Mesothelial cell of epicardium (in vitro differentiated cells): ENCODE measurements at places on chromosomes 7 and 10. TPM values are rescaled to one million over a fixed set of nuclear protein-coding genes. Genes with fewer than 3 reads are reported as not detected.

- H3K36me3 ChIP-seq, result peaks cover 3% of the 10 kb centered on the region
- no peak overlapping the region for H3K27ac ChIP-seq
- no peaks in the 10 kb centered on the region for H3K4me1 ChIP-seq
- H3K4me3 ChIP-seq, result no peak overlapping the region
These were observed 266.8 kb downstream of the CELF2 start for GRCh38 chr10:11284291-11285085.

The SNX10 gene
- 4.7 to 6.1 TPM (median 5.1 TPM) in 3 replicates for total RNA-seq

The IFIT5 gene
- total RNA-seq, result 19.1 to 20.5 TPM (median 20.1 TPM) in 3 replicates

DNA sequence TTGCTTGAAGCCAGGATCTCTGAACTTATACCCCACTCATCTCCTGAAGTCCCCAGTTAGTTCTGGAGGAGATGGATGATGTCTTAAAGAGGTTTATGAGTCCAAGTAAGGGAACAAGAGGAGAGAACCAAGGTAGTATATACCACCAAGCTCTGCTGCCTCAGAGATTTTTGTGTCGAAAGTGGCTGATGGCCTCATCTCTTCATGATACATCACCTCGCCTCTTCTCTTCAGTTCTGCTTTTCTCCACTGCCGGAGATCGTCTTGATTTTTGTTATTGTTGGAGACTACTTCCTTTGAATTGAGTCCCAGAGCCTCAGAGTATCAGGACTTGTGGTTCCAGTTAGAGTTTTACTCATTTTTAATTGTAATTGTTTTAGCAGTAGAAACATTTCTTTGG lies 1.9 kb downstream of the VTI1A start:
- H3K36me3 ChIP-seq, result peaks cover 13% of the 10 kb centered on the region
- peaks cover 20% of the 10 kb centered on the region for H3K4me1 ChIP-seq
- H3K4me3 ChIP-seq, result peak overlapping the region; percentile 82
- no peak for DNase-seq

DNA sequence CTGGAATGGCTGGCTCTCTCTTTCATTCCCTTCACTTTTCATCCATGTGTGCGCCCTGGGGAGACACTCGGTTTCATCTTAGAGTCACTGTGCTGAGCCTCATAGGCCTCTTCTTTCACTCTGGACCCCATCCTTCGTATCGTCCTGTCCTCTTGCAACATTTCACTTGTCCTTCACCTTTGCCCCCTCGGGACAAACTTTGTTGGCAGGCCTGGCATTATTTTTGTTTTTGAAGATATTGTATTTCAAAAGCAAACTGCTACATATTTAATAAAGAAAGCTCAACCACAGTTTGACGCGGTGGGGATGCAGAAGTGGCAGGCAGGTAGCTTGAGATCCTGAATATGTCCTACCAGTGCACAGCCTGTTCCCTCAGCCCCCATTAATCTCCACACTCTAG lies 36.6 kb downstream of the HIPK2 start:
- peaks cover 24% of the 10 kb centered on the region for H3K4me1 ChIP-seq
- H3K27ac ChIP-seq, result no peak overlapping the region
- no peaks in the 10 kb centered on the region for H3K27me3 ChIP-seq
- H3K36me3 ChIP-seq, result peaks cover 4% of the 10 kb centered on the region

DNA sequence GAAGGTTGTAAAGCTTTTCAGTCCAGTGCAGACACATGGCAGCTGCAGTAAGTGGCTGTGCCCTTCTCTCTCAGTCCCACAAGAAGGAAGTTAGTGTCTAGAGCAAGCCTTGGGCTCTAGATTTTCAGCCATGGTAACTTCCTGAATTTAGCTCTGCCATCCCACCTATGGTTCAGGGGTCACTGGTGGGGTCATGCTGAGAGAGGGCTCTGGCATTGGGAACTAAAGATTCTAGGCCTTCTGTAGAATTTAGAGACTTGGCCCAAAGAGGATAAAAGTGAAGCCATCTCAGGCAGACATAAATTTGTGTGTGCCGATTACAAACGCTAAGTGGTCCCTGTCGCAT lies 113.5 kb downstream of the COL13A1 start:
- DNase-seq, result no peak
- H3K4me1 ChIP-seq, result peaks cover 14% of the 10 kb centered on the region

DNA sequence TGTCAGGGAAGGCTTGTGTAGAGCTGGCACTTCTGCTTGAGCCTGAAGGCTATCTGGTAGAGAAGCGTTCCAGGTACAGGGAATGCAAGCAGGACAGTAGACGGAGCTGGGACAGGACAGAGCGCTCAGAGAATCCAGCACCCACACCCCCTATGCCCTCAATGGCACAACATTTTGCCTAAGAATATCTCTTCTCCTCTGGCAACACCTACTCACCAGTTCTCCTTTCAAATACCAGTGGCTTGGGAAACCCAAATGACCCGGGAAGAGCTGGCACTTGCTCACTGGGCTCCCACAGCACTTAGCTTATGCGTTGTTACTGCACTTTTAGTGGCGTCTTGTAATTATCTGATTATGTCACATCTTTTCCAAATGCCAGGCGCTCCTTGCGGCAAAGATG lies 118.6 kb downstream of the RNF216 start:
- DNase-seq, result no peak
- H3K27ac ChIP-seq, result no peak overlapping the region
- H3K4me3 ChIP-seq, result no peak overlapping the region
- no peaks in the 10 kb centered on the region for H3K27me3 ChIP-seq

DNA sequence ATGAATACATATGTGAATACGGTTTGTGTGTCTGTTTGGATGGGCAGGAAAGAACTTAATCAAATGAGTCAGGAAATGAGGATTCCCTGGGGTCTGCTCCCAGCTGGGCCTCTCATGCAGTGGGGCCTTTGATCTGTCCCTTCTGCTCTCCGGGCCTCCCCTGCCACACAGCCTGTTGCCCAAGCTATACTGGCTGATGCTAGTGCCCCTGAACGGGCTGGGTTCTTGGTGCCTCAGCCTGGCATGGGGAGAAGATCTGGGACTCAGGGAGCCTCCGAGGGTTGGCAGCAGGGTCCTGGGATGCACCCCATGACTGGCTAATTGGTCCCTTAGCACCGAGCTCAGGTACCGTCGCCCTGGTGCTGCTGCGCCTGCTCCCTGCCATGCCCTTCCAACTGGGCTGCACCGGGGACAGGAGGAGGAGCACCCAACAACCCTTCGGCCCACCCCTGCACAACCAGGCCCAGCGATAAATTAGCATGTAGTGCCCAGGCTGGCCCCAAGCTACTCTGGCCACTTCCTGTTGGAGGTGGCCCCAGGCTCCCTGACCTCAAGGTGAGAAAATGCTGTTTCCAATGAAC lies 59.9 kb upstream of the DUSP5 start:
- no peak for DNase-seq
- H3K36me3 ChIP-seq, result no peaks in the 10 kb centered on the region
- H3K27me3 ChIP-seq, result no peaks in the 10 kb centered on the region
- H3K4me1 ChIP-seq, result peaks cover 7% of the 10 kb centered on the region
- no peak overlapping the region for H3K4me3 ChIP-seq
- no peak overlapping the region for H3K27ac ChIP-seq

DNA sequence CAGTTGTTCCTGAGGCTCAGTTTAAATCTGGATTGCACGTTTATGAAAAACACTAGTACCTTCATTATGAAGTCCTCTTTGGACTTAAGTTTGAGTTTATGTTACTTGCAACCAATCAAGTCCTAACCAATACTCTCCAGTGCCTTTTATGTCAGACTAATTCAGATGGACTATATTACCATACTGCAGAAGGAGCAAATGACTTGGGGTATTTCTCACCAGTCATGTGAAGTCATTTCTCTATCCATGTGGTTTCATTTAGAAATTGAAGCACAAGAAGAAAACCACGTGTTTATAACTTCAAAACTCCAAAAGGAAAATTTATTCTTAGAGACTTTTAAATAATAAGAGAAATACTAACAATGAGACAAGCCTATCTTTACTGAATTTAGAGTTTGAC lies 201.6 kb downstream of the MBL2 start:
- peaks cover 27% of the 10 kb centered on the region for H3K4me1 ChIP-seq
- H3K4me3 ChIP-seq, result no peak overlapping the region
- no peaks in the 10 kb centered on the region for H3K36me3 ChIP-seq
- H3K27me3 ChIP-seq, result peaks cover 10% of the 10 kb centered on the region

DNA sequence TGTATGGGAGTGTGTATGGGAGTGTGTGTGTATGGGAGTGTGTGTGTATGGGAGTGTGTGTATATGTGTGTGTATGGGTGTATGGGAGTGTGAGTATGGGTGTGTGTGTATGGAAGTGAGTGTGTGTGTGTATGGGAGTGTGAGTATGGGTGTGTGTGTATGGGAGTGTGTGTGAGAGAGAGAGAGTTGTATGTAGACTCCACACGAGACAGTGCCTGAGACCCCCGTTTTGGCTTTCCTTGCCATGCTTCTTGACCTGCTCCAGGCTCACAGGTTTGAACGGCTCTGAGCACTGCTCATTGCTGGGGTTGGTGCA lies 49.7 kb downstream of the COL17A1 start:
- peaks cover 3% of the 10 kb centered on the region for H3K36me3 ChIP-seq
- no peaks in the 10 kb centered on the region for H3K27me3 ChIP-seq
- H3K27ac ChIP-seq, result no peak overlapping the region
- no peak for DNase-seq
- H3K4me3 ChIP-seq, result no peak overlapping the region

DNA sequence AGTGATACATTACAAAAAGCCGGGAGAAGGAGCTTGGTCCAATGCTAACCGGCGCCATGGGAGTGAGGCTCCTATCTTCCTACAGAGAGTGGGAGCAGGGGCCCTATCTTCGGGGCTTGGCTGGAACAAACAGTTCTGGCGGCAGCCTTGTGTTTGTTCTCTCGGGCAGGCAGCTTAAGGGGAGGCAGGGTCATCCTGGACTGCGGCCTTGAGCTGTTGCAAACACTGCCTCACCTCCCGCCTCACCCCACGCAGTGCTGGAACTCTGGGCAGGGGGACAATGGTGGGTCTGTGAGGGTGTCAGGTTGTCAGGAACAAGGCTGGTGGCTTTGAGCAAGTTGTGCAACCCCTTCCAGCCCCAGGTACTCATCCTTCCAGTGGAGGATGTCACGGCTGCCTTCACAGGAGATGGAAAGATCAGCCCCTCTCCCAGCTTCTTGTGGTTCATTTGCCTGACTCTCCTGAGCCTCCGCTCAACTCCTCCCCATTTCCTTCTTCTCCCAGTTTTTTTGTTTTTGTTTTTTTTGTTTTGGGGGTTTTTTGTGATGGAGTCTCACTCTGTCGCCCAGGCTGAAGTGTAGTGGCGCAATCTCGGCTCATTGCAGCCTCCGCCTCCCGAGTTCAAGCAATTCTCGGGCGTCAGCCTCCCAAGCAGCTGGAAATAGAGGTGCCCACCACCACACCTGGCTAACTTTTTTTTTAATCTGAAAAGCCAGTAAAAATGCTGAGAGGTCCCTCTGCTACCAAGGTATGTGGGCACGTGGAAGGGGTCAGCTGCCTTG lies 57.4 kb downstream of the SPOCK2 start:
- H3K27me3 ChIP-seq, result no peaks in the 10 kb centered on the region
- peak overlapping the region; percentile 25 for H3K27ac ChIP-seq
- no peak overlapping the region for H3K4me3 ChIP-seq
- peaks cover 16% of the 10 kb centered on the region for H3K4me1 ChIP-seq
- no peaks in the 10 kb centered on the region for H3K36me3 ChIP-seq

GRCh38 chr10:103745341-103746247 lies 109.8 kb downstream of the SH3PXD2A start:
- H3K27me3 ChIP-seq, result no peaks in the 10 kb centered on the region
- H3K36me3 ChIP-seq, result no peaks in the 10 kb centered on the region
- no peak for DNase-seq
- H3K4me1 ChIP-seq, result peaks cover 12% of the 10 kb centered on the region
- no peak overlapping the region for H3K4me3 ChIP-seq

DNA sequence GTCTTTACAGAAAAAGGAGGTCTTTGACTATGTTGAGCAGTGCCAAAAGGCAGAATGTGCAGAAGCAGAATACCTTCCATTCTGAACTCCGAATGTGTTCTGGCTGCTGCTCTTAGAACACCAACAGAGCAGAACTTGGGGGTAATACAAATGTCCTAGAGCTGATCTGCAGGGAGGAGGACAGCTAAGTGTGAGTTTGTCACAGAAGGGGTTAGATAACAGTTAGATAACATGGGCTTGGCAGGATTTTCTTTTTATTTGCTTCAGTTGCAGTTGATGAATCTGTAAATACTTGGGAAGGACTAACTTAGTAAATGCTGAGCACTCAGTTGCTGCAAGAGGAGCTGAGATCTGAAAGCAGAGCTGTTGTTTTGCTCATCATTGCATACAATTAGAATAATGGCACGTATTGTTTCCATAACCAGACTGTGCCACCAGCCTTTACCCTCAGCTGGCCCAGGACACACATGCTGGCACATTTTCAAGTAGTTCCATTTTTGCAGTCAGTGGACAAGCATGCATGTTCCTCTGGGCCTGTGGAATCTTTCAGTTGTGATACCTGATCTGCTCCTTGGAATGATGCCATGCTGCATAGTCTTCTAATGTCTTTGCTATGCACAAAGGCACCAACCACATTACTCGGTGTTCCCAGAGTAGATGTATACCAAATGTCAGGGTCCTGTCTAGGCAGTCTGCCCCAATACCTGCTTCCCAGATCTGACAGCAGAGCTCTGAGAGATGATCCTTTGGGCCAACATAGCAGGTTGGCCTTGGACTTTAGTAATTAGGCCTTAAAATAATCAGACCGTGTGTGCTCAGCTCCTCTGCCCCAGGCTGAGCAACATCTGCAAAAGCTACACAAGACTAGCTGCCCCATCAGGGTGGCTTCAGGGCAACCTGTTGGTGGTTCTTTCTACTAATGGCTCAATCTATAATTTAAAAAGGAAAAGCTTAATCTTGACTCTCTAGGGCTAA lies 55.7 kb downstream of the GSDME start:
- DNase-seq, result no peak
- H3K36me3 ChIP-seq, result peaks cover 5% of the 10 kb centered on the region
- peak overlapping the region; percentile 0 for H3K27ac ChIP-seq
- H3K4me3 ChIP-seq, result no peak overlapping the region
- peaks cover 17% of the 10 kb centered on the region for H3K4me1 ChIP-seq

The TAX1BP1 gene
- 84.8 to 90.2 TPM (median 89.8 TPM) in 3 replicates for total RNA-seq

The SEMA3E gene
- 0.73 to 1.3 TPM (median 0.81 TPM) in 3 replicates for total RNA-seq

DNA sequence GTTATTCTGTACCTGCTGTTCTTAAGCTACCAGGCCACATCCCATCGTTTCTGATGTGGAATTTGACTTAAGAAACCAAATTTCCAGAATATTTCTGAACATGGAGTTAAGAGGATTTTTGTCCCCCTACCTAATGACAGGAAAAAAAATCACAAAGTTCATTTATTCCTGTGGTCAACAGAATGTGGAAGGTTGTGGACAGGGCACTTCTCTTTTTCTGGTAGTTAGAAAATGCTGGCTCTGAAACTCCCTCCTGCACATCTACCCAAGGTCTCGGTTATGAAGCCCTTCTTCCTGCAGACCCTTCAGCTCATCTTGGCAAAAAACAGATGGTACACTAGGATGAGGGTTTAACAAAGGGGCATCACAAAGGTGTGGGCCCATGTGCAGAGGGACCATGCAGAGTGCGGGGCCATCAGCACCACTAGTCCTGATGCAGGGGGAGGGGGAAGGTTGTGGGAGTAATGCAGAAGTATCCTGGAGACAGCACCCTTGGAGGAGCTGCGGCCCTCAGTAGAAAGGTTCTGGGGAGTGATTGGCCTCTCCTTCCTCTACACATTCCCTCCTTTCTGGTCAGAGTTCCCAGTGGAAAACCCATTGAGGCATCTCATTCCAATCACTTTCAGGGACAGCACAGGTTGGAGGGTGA lies 9.8 kb downstream of the ALOX5 start:
- H3K27ac ChIP-seq, result no peak overlapping the region
- no peak overlapping the region for H3K4me3 ChIP-seq
- no peaks in the 10 kb centered on the region for H3K4me1 ChIP-seq
- no peaks in the 10 kb centered on the region for H3K36me3 ChIP-seq
- H3K27me3 ChIP-seq, result peaks cover 7% of the 10 kb centered on the region
